ENCODE measurements at places on chromosomes 4 and X. TPM values are rescaled to one million over a fixed set of nuclear protein-coding genes. Genes with fewer than 3 reads are reported as not detected.

The UGT2B15 gene
- not detected for total RNA-seq

The CAPN6 gene
- 0.13 TPM for total RNA-seq

The MAMLD1 gene
- total RNA-seq = 2.9 TPM

The STATH gene
- not detected for total RNA-seq

The SLC10A4 gene
- 0.25 TPM for total RNA-seq

The TNMD gene
- not detected for total RNA-seq

The NUP62CL gene
- total RNA-seq = 1.8 TPM

The UCP1 gene
- total RNA-seq = not detected

The FATE1 gene
- not detected for total RNA-seq

The RS1 gene
- not detected for total RNA-seq

The PJA1 gene
- total RNA-seq = 15.5 TPM

The S100P gene
- not detected for total RNA-seq

The MBTPS2 gene
- total RNA-seq = 8.3 TPM

The SMIM10L2A gene
- 2.3 TPM for total RNA-seq

The L1CAM gene
- total RNA-seq = 37.3 TPM

The LINC00632 gene
- total RNA-seq = 6.4 TPM

The ZFP92 gene
- 0.49 TPM for total RNA-seq

The KDR gene
- total RNA-seq = under 0.01 TPM

The PARM1 gene
- 0.33 TPM for total RNA-seq

The TSR2 gene
- 10.3 TPM for total RNA-seq

The TEX11 gene
- not detected for total RNA-seq

The ZCCHC18 gene
- total RNA-seq = 3.2 TPM

The DMP1 gene
- not detected for total RNA-seq

The DMRTC1 gene
- total RNA-seq = not detected
